CD8-positive, alpha-beta memory T cell (primary cell): ENCODE measurements at places on chromosomes 6 and 20.

- DNase-seq, result no peak
These were observed 59.7 kb downstream of the GPR6 start for GRCh38 chr6:110037726-110038295.

GRCh38 chr20:10971096-10971495, 297.3 kb upstream of the JAG1 start:
- no peak for DNase-seq

GRCh38 chr6:159931846-159932245, 37.0 kb upstream of the IGF2R start:
- DNase-seq, result no peak

GRCh38 chr6:41459738-41460137, 86.4 kb upstream of the FOXP4 start:
- no peak for DNase-seq

DNA sequence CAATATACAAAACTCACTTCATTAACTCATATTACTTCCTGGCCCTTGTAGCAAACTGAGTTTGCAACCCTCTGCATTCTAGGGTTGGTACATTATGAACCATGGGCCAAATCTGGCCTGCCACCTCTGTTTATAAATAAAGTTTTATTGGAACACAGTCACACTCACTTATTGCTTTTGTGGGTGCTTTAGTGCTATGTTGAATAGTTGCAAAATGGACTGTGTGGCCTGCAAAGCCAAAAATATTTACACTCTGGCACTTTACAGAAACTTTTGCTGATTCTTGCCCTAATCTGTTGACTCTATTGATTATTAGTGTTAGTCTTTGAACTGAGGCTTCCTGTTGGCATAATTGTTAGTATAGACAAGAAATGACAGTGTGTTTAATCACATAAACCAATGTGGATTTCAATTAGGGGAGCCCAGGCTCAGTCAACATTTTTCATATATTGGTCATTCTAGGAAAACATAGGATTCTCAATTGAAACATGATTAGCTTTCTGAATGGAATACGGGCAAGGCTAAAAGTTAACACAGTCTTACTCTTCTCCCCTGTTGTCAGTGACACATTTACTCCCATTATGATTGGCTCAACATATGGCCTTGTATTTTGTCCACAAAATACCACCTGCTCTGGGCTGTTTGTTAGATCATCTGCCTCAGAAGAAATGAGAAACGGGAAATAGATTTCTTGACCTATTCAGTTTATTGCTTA, 241.9 kb upstream of the ZFP64 start:
- no peak for DNase-seq

DNA sequence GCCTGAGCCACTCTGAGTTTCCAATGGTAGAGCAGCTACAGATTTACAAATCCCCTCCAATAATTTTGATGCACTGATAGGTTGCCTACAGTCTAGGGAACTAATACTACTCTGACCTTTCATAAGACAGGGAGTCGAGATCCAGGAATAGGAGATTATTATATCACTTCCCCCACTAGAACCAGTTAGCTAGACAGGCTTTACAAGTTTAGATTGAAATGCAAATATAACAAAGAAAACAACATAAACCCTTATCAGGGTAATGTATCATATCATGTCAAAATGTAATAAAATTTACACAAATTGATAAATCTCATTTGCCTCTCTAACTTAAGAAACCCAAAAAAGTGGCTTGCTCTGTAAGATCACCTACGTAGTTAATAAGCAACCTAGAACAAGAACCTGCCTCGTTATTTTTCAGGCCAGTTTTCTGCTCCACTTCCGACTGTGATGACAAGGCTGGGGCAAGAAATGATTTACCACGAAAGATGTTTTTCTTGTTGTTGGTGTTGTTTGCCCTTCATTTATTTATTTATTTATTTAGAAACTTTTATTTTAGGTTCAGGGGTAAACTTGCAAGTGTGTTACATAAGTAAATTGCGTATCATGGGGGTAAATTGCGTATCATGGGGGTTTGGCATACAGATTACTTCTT, 504.2 kb upstream of the ID4 start:
- no peak for DNase-seq

- no peak for DNase-seq
These were observed 17.0 kb upstream of the RNF146 start for GRCh38 chr6:127249621-127250020.

DNA sequence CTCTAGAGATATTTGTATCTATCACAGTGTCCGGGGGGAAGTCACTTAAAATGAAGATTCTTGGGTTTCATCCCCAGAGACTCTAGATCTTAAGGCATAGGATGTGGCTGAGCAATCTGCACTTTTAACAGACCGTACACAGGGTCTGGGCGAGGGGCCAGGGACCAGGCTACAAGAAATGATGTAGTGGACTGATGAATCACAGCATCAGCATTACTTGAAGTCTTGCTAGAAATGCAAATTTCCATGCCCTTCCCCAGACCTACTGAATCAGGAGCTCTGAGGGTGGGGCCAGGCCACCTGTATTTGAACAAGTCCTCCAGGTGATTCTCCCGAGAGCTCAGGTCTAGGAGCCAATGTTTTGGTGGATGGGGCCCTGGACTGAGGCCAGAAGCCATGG, 168.4 kb downstream of the DOK5 start:
- DNase-seq, result no peak

DNA sequence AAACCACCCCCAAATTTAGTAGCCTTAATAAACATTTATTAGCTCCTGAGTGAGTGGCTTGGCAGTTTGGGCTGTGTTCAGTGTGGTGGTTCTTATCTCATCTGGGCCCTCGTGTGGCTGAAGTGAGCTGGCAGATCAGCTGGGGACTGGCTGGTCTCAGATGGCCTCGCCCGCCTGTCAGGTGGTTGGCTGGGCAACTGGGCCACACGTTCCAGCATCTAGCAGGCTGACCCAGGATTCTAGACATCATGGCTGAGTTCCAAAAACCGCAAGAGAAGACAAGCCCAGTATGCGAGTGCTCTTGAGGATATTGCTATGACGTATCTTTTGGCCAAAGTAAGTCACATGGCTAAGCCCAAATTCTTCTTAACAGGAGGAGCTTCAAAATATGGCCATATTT, 28.9 kb downstream of the EIF2S2 start:
- no peak for DNase-seq

DNA sequence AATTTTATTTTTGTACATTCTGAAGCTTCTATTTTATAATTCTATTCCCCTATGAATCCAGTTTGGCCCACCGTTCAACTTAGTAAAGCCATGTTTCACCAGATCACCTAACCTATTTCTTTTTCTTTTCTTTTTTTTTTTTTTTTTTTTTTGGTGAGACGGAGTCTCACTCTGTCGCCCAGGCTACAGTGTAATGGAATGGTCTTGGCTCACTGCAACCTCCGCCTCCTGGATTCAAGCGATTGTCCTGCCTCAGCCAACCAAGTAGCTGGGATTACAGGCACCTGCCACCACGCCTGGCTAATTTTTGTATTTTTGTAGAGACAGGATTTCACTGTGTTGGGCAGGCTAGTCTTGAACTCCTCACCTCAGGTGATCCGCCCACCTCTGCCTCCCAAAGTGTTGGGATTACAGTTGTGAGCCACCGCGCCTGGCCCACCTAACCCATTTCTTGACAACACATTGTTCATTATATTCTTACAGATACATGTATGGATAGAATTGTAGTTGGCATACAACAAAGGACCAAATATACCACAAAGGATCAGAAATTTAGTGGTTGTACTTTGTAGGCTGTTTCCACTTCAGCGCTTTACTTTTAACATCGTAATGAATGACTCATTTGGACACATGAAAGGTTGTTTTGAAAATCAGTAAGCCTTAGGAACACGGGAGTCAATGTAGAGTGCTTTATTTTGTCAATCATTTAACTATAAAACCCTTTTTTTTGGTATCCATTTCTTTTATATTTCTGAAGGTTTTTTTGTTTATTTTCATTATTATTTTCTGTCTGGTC, 63.2 kb downstream of the GJA1 start:
- no peak for DNase-seq

GRCh38 chr6:106106276-106107042, 20.3 kb downstream of the PRDM1 start:
- DNase-seq, result no peak

DNA sequence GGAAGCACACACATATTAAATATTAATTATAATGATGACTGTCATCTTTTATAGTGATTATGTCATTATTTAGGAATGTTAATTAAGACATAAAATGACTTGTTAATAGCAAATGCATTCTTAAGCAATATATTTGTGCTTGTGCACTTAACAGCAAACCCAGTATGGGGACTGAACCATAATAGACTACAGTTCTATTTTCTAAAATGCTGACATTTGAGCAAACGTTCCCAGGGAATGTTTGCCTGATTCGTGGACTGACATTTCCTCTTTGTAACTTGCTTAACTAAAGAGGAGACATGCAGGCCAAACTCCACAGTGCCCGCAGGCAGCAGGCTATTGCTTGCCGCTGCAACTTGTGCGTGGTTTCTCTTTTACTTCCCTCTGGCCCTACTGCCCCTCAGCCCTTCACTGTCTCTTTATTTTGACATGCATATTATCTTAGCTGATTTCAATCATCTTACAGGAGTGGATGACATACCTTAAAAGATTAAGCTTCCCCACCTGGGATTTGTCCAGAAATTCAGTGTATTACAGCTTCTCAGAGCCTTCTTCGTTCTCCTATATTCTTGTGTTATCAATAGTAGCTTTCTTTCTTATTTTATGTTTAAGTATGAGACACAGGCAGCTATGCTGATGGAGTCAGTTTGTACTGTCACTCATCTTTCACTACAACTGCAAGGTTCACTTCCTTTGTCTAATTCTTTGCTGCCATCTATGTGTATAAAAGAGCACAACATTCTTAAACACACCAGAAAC, 141.5 kb downstream of the GMDS start:
- DNase-seq, result no peak

- DNase-seq, result no peak
These were observed 613.8 kb downstream of the TFAP2B start for GRCh38 chr6:51432481-51432880.

DNA sequence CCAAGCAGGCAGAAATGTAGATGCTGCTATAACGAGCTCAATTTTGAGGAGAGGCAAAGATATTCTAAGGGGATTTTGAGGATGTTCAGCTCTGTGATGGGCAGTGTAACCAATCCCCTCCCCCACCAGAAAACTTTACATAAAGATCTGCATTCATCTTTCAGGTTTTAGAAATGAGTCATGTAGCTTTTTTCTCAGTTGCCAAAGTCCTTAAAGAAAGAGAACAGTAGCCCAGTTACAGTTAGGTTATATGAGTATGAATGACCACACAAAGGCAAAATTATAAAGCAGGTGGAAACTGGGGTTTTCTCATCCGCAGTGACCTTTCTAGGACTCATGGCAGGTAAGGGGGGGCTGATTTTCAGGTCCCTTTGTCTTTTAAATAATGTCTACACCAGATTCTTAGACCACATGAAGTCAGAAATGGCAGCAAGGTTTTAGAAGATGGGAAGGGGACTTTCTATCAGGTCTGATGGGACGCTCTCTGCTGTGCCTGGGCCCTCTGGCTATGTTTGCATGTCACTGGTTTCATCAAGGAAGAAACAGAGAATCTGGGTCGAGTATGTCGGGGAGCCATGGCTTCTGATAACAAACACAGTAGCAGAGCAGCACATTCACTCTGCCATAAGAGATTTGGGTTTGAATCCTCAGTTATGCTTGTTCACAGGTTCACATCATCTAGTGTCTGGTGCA, 94.7 kb downstream of the CLIC5 start:
- no peak for DNase-seq

GRCh38 chr6:119156757-119157505, 78.5 kb upstream of the FAM184A start:
- no peak for DNase-seq
